ENCODE measurements at places on chromosomes 2 and 18.

GRCh38 chr18:4077721-4078120 is 377.4 kb downstream of the DLGAP1 start:
- no peak for DNase-seq

DNA sequence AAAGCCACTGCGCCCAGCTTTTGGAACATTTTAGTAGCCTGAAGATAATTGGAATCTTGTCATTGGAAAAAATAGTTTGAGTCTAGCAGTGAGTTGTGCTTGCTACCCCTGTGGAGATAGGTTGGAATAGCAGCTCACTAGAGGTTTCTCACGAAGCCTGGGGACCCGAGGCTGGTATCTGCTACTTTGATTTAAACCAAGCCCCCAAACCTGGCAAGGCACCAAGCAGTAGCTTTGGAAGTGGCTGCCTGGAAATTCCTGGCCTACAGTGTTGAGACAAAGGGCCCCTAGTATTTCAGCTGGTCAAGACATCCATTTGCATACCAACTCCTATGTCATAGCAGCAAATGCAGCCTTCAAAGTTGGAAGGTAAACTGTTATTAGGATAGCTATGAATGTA is 42.1 kb downstream of the NOP58 start:
- no peak for DNase-seq

- DNase-seq, result no peak
These were observed 23.3 kb upstream of the MCM6 start for GRCh38 chr2:135899567-135899966.

DNA sequence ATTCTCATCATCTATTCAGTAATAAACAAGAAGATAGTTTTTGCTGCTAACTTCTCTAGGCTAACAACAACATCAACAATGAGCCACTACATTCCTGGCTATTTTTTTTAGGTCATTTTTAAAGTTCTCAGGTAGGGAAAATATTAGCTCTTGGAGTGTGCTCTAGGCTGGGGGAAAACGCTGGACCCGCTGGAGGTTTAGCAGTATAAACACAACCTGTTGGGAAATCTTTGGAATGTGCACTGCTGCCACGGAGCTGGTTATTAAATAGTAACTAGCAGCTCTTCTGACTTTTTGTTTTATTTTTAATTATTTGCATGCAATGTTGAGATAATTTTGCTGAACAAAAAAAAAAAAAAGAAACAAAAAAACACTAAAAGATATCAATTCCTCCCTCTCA is 892.1 kb upstream of the ACVR2A start:
- DNase-seq, result no peak

GRCh38 chr2:72793798-72794440 is 31.9 kb downstream of the EXOC6B start:
- DNase-seq, result no peak

DNA sequence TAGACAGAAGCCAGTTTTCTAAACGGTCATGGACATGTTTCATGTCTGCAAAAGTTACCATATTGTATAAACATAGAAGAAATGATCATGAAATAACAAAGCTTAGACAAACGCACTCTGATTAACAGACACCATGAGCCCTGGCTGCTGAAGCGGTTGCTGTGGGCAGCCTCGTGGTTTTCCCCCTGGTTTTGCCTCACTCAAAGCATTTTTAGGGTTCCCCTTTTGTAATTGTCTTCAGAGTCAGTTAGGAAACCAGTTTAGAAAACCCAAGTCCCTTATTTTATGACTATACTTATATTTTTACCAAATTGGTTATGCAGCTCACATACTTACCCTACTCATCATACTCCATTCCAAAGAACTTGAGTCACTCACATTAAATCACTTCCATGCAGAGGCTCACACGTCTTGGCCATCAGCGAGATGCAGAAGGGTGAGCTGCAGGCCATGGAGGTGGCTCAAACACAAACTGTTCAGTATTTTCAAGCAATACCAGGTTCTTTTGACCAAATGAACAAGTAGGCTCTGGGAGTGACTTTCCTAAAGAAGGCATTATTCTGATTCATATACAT is 105.6 kb upstream of the SALL3 start:
- no peak for DNase-seq

- DNase-seq, result no peak
These were observed 896 bp upstream of the ASXL3 start for GRCh38 chr18:33576999-33577646.

DNA sequence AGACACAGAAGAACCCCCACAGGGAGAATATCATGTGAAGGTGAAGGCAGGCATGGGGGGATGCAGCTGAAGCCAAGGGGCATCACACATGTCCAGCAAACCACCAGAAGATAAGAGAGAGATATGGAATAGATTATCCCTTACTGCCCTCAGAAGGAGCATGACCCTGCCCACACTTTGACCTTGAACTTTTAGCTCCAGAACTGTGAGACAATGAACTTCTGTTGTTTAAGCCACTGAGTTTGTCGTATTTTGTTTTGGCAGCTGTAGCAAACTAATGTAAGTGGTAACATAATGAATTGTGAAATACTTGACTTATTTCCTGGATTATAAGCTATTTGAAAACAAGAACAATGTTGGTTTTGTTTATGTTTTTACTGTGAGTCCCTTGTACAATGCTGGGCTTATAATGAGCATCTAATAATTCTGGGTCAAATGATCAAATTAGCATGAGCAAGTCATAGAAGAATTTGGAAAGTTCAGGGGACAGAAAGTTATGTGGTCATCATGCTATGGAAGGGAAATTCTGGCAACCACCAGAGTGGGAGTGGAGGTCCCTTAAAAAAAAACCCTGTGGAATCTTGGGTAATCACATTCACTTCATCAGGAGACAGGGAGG is 541.0 kb upstream of the KLHL29 start:
- DNase-seq, result no peak

DNA sequence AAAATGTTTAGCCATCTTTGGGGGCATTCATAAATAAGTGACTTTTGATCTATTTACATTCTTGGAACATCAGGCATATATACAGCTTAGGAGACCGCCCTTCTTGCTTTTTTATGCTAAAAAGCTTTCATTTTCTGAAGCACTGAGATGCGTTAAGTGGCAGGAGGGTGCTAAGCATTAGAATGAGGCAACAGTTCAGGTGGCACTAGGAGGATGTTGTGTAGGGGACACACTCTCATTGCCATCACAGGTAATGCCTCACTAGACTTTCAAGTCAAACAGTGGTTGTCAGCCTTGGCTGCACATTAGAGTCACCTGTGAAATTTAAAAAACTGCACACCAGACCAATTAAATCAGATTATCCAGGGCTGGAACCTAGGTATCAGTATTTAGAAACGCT is 39.1 kb downstream of the EHBP1 start:
- DNase-seq, result no peak

DNA sequence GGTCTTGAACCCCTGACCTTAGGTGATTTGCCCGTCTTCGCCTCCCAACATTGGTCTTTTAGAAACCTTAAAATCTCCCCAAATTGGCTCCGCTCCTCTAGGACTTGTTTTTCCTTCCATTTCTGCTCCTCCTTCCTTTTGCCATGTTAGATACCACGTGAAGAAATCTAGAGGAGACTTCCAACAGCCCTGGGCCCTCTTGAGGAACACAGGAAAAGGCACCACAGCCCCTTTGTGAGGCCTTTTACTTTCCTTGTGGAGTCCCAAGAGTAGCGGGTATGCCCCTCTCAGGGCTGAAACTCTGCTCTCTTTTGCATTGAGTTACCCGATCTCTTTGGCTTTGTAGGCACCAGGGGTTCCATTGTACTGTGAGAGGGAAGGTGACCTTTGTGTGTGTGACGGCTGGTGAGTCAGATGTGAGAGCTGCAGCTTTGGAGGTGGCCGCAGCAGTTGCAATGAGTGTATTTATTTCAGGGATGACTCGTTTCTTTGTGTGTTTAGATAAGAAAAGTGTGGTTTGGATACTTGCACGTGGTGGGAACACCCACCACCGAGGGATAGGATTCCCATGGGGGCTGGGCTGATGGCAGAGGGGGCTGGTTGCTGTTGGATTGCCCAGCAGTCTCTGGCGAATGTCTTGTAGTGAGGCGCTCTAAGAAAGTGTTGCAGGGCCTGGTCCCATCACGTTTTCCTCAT is 218.4 kb upstream of the HS6ST1 start:
- peak; percentile 77 for DNase-seq

DNA sequence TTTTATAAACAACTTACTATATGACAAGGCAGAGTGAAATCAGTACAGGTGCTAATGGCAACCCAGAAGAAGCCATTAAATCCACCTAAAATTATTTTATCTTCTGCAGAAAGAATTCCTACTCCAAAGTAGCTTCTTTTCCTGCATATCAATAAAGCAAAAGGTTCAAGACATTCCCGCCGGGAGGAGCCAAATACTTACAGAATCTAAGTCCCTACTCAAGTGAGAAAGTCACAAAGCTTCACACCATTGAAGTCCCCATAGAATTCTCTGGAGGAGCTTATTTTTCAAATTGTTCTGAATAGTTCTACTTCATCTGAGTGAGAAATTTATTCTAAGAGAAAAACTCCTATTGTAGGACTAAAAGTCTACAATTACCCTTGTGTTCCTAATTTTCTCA is 233.7 kb upstream of the HNRNPA3 start:
- no peak for DNase-seq

DNA sequence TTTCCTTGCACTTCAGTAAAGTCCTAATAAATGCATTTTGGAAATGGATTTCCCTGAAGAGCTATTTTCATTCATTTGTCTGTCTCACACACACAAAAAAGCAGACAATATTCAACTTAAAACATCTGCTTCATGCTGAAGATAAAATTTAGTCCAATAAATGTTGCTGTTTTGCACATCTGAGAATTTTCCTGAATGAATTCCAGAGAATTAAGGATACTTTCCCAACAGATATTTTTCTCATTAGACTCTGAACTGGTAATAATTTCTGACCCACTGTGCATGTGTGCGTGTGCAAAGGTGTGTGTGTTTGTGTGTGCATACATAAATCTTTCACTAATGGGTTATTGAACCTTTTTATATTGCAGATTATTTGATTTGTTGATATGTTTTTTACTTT is 390.2 kb upstream of the TMEFF2 start:
- DNase-seq, result no peak

DNA sequence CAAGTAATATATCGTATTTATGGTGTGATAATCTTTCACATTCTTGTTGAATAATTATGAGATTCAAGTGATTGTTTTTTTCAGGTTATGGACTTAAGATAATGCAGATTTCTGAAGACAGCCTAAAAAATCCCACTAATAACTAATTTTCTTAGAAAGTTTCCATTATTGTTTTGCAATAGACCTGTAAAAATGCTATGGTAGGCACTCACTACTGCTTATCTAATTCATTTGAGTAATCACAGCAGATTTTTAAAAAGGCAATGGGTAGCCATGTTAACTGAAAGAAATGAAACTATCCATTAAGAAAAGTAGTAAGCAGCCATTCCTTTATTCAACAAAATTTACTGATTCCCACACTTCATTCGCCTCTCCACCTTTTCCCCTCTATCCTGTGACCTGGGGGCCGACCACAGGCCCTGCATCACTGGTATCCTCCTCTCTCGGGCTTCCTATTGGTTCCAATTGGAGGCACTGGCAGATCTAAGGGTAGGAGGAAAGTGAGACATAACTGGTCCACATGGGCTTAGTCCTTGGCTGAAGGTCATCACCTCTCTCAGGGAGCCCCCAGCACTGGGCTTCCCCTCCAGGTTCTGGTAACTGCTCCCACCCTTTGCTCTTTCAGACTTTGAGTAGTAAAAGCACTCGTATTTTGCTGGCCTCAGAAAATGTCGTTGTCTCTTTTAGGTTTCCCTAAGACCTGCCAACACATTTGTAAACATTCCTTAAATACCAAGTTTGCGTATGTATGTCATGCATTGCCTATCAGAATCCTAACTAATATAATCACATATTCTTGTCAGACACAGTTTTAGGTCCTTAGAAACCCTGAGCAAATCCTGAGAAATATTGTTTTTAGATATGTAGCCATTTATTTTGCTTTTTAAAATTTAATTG is 18.5 kb downstream of the RBMS1 start:
- DNase-seq, result no peak

DNA sequence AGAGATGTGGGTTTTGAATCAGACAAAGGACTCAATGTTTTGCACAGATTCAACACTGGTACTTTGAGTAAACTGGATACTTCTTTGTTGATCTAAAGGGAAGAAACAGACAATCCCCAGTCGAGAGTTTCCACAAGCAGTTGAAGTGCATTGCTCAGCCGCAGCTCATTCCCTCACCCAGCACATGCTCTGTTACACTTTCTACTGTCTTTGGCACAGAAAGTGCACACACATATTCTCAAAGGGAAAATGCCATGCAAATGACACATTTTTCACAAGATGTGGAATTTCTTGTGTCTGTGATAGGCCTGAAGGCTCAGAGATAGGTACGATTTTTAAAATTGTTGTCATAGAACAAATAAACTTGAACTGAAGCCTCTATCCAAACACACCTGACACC is 258.9 kb upstream of the TRIB2 start:
- DNase-seq, result no peak

GRCh38 chr2:156349605-156350004 is 17.1 kb upstream of the NR4A2 start:
- DNase-seq, result no peak

DNA sequence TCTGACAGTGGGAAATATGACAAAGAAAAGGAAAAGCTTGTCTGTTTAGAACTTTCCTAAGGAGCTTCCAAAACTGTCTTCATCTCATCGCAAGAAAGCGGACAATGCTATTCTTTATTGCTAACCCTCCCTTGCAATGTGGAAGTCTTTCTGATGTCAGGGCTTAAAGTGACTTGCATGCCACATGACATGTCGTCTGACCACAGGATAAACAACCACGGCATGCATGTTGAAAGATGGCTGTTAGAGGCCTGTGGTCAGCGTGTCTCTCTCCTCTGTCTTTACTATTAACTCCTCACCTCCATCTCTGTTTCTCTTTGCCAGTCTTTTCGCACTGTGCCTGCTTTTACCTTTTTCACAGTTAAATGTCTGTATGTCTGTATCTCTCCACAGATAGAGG is 389.8 kb downstream of the LNPK start:
- no peak for DNase-seq

DNA sequence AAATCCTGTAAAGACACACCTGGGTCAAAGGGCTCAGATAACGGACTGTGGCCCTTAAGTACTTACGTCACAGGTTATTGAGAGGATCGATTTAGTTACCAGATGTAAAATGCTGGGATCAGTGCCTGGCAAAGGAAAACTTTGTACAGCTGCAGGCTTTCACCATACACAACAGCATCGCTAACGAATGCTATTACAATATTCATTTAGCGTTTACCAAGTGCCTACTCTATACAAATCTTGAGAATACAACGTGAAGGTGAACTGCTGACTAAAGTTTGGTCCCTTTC is 619 bp upstream of the MSH6 start:
- no peak for DNase-seq

DNA sequence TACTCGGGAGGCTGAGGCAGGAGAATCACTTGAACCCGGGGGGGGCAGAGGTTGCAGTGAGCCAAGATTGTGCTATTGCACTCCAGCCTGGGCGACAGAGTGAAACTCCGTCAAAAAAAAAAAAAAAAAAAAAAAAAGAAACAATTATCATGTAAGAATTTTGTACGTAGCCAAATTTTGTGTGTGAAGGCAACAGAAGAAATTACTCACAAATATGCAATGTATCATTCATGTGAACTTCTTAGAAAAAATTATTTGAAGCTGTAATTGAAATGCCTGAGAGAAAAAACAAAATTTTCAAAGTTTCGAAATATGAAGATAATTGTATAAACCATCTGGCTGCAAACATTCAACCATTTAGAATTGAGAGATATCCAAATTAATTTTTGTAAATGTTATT is 204.8 kb upstream of the PARD3B start:
- no peak for DNase-seq

GRCh38 chr18:63346031-63346430 is 21.0 kb downstream of the KDSR start:
- no peak for DNase-seq
